Activated CD4-positive, alpha-beta T cell treated with anti-CD3 and anti-CD28 coated beads, Interleukin-2, amount 10 ng/mL, durations not matched to agents 7 days and 5 days (primary cell): ENCODE measurements at places on chromosomes 13 and 19. TPM values are rescaled to one million over a fixed set of nuclear protein-coding genes. Genes with fewer than 3 reads are reported as not detected.

Gene WDR87
- not detected for total RNA-seq

DNA sequence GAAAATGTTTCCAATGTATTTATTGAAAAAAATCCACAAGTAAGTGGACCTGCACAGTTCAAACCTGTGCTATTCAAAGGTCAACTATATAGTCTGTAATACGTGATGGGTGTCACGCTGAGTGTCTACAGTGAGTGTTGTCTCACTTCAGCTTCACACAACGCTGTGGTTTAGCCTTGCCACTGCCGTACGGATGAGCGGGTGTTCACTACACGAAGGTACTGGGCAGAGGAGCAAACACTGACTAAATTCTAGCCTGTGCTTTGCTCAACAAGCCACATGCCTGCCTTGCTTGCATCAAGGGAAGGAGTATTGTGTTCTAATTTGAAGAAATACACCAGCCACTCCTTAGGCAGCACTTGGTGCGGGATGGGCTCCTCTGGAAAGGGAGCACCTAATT is 3.4 kb upstream of the FFAR3 start:
- H3K36me3 ChIP-seq, result no peaks in the 10 kb centered on the region
- no peak overlapping the region for H3K27ac ChIP-seq
- H3K27me3 ChIP-seq, result no peaks in the 10 kb centered on the region
- no peak for DNase-seq

DNA sequence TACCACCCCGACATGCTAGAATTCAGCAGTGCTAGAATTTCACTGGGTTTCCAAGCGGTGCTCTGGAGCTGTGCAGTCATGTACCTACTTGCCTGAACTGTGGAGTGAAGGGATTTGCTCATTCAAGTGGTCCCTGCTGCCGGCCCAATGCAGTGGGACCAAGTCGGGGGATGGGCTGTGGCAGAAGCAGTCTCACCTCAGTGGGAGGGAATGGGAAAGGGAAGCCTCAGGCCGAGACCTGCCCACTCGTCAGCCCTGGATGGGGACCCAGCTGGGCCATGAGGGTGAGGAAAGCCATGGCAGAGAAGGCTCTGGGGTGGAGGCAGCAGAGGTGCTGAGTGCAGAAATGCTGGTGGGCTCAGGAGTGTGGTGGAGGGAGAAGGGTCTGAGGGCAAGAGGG is 14.9 kb downstream of the KLHL26 start:
- H3K27me3 ChIP-seq, result no peaks in the 10 kb centered on the region
- H3K27ac ChIP-seq, result no peak overlapping the region
- no peaks in the 10 kb centered on the region for H3K36me3 ChIP-seq
- DNase-seq, result no peak

DNA sequence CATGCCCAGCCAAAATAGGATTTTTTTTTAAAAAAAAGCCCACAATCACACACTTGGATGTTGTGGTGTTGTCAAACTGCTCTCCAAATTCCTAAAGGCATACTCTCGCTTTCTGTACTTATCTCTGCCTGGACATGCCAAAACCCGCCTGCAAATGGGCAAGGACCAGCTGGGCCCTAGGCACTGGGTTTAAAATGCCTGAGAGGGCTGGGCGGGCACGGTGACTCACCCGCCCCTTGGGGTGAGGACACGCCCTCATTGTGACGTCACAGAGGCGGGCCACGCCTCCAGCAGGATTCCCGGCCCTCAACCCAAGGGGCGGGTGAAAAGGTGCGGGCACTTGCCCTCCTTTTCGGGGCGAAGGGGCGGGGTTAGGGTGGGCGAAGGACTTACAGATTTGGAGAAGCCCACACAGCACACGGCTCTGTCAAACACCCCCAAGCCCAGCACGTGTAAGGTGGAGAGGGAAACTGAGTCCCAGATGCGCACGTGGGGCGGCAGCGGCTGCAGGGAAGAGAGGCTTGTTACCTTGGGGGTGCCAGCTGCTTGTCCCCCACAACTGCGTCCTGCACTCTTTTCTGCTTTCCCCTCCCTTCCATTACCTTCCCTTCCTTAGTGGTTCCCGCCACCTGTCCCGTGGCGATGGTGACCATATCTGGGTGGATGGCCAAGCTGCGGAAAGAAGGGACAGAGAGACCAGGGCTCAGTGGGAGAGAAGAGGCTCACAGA is 6.6 kb downstream of the EML2 start:
- no peaks in the 10 kb centered on the region for H3K27me3 ChIP-seq
- peaks cover 6% of the 10 kb centered on the region for H3K4me1 ChIP-seq
- H3K36me3 ChIP-seq, result peaks cover 10% of the 10 kb centered on the region
- H3K27ac ChIP-seq, result peak overlapping the region; percentile 41
- peak; percentile 36 for DNase-seq

- H3K4me1 ChIP-seq, result peaks cover 7% of the 10 kb centered on the region
- no peak overlapping the region for H3K27ac ChIP-seq
- H3K27me3 ChIP-seq, result no peaks in the 10 kb centered on the region
These were observed 130.1 kb downstream of the RGCC start for GRCh38 chr13:41587490-41587889.

- peaks cover 5% of the 10 kb centered on the region for H3K27me3 ChIP-seq
- no peak for DNase-seq
- H3K27ac ChIP-seq, result no peak overlapping the region
These were observed 24.9 kb upstream of the RNF113B start for GRCh38 chr13:98201984-98202383.
